ENCODE measurements at places on chromosomes 12 and 14. TPM values are rescaled to one million over a fixed set of nuclear protein-coding genes. Genes with fewer than 3 reads are reported as not detected.
A peak's percentile ranks its signal among the peaks of the same experiment; 100 is the strongest.

DNA sequence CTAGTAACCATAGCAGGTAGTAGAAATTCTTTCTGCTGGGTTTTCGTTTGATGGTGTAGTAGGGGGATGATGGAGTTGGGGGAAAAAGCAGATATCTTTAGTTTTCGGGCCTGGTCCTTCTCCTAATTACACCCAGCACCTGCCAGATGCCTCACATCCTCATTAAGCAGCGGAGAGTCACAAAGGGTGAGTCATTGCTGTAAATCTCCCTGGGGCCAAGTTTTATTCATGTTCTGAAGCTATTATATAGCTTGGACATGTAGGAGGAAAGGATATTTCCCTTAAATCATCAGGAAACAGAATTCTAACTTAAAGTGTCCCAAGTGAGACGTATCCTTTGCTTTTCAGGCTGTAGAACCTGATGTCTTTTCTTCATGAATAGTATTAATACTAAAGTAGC is 4.9 kb upstream of the NECAP1 start:
- H3K27ac ChIP-seq = no peak overlapping the region
- H3K36me3 ChIP-seq = no peaks in the 10 kb centered on the region
- no peak for DNase-seq
- no peak overlapping the region for H3K4me3 ChIP-seq
- peaks cover 11% of the 10 kb centered on the region for H3K4me1 ChIP-seq
- no peaks in the 10 kb centered on the region for H3K27me3 ChIP-seq

- no peaks in the 10 kb centered on the region for H3K36me3 ChIP-seq
- no peak overlapping the region for H3K27ac ChIP-seq
- no peaks in the 10 kb centered on the region for H3K27me3 ChIP-seq
- H3K4me3 ChIP-seq = no peak overlapping the region
Measured at GRCh38 chr12:54437243-54437642, 18.2 kb upstream of the ITGA5 start.

DNA sequence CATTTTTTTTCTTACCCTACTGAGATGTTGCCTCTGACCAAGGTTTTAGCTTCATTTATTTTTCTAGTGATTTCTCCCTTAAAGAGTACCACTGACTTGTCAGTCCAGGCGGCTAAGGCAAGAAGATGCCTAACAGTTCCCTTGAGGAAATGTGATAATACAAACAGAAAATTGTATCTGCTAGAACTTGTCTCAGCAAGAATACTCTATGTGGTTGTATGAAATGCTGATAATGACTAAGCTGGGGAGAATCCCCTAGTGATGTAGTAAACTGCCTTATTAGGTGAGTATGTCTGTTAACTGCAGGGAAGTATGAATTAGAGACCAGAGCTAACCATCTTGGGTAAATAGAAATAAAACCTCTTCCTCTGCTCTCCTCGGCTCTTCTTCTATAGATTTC is 6.7 kb downstream of the C12orf54 start:
- no peaks in the 10 kb centered on the region for H3K27me3 ChIP-seq
- H3K4me3 ChIP-seq = no peak overlapping the region
- H3K27ac ChIP-seq = no peak overlapping the region
- DNase-seq = no peak
- no peaks in the 10 kb centered on the region for H3K4me1 ChIP-seq

DNA sequence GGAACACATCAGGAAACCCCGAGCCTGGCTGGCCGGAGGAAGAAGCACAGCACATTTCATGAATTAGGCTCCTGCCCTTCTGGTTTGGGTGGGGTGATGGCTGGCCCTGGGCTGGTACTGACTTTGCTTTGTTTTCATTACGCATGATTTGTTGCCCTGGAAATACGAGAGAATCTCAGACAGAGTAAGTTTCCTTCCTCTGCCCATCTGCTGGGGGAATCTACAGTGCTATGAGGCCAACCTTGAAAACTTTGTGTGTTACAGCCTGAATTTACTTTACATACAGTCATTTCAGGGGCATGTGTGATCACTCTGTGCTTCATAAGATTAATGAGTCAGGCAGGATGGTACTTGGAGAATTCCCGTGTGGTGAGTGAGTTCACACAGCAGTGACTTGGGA is 20.5 kb upstream of the SLC5A8 start:
- H3K4me1 ChIP-seq = no peaks in the 10 kb centered on the region
- H3K4me3 ChIP-seq = no peak overlapping the region
- no peak for DNase-seq
- no peaks in the 10 kb centered on the region for H3K36me3 ChIP-seq
- H3K27ac ChIP-seq = no peak overlapping the region

DNA sequence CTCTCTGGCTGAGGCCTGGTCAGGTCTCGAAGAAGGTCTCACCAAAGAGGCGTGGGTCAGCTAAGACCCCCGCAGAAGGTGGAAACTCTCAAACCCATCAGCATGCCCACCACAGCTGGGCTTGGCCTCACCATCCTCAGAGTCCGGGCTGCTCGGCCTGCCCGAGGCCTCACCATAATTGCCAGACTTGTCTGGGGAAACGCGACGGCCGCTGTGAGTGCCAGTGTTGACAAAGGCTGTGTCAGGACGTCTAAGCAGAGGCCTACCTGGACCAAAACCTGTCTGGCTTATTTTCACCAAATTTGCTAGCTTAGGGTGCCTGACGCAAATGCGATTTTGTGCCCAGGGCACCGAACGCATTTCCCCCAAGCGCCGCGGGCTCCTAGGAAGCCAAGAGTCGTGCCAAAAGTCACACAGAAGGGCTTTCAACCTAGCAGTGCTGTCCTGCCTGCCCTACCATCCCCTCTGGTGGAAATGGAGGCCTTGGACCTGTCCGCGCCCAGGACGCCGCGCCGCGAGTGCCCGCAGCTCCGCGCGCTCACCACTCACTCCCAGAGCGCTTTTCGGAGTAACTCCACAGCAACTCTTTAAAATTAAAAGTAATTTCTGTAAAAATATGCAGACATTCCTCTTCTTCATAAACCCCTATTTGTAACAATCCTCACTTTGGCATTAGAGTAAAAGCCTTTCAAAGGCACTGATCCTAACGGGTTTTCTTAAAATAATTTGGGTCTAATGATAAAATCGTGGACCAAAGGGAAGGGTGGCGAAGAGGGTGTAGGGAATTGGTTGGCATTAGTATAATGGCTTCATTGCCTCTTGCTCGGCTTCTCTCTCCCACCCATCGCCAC is 1.2 kb upstream of the ALX1 start:
- peaks cover 84% of the 10 kb centered on the region for H3K27me3 ChIP-seq
- no peak overlapping the region for H3K27ac ChIP-seq
- H3K36me3 ChIP-seq = no peaks in the 10 kb centered on the region
- H3K4me1 ChIP-seq = no peaks in the 10 kb centered on the region
- H3K4me3 ChIP-seq = no peak overlapping the region

GRCh38 chr14:22811722-22812121 is 3.5 kb downstream of the SLC7A7 start:
- H3K4me1 ChIP-seq = no peaks in the 10 kb centered on the region
- no peaks in the 10 kb centered on the region for H3K27me3 ChIP-seq
- no peak overlapping the region for H3K27ac ChIP-seq
- H3K4me3 ChIP-seq = no peak overlapping the region
- no peaks in the 10 kb centered on the region for H3K36me3 ChIP-seq

DNA sequence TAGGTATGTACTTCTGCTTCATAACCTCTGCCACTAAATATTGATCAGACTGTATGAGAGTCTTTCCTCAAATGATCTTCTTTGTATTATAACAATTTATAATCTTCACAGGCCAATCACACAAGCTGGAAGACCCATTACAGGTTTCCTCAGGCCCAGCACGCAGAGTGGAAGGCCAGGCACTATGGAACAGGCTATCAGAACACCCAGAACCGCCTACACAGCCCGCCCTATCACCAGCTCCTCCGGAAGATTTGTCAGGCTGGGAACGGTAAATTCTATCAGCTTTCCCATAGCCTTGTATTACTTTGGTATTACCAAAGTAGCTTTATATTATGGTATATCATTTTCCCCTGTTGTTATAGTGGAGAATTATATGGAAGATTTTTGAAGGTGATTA is 16.5 kb downstream of the TTC8 start:
- no peaks in the 10 kb centered on the region for H3K36me3 ChIP-seq
- no peak for DNase-seq
- H3K4me1 ChIP-seq = no peaks in the 10 kb centered on the region
- no peak overlapping the region for H3K27ac ChIP-seq

- H3K4me3 ChIP-seq = no peak overlapping the region
- H3K36me3 ChIP-seq = no peaks in the 10 kb centered on the region
- H3K4me1 ChIP-seq = peaks cover 13% of the 10 kb centered on the region
- DNase-seq = no peak
- no peak overlapping the region for H3K27ac ChIP-seq
Measured at GRCh38 chr14:69154779-69155178, 1.9 kb upstream of the DCAF5 start.

GRCh38 chr12:52248541-52249461 is 15.8 kb downstream of the KRT7 start:
- peaks cover 37% of the 10 kb centered on the region for H3K4me1 ChIP-seq
- peak; percentile 64 for DNase-seq
- no peak overlapping the region for H3K4me3 ChIP-seq

DNA sequence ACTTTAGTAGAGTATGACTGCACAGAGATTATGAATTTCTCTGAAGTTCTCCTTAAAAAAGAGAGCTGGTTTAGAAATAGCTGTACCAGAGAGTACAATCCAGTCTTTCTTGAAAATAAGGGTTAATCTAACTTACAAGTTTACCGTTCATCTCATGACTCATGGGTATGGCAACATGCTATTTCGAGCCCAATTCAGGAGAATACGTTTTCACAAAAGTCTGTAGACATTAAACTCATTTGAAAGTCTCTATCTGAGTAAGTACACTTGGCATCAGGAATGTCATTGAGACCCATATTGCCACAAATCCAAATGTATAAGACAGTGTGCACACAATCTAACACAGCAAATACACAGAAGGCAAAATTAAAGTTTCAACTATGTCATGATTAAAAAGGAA is 160.5 kb downstream of the PIK3C2G start:
- H3K4me3 ChIP-seq = no peak overlapping the region
- no peaks in the 10 kb centered on the region for H3K36me3 ChIP-seq
- DNase-seq = no peak
- no peak overlapping the region for H3K27ac ChIP-seq
- peaks cover 1% of the 10 kb centered on the region for H3K27me3 ChIP-seq

GRCh38 chr12:63862969-63863230 is 18.4 kb downstream of the SRGAP1 start:
- H3K27me3 ChIP-seq = no peaks in the 10 kb centered on the region
- H3K36me3 ChIP-seq = no peaks in the 10 kb centered on the region
- peaks cover 11% of the 10 kb centered on the region for H3K4me1 ChIP-seq
- DNase-seq = no peak
- H3K4me3 ChIP-seq = no peak overlapping the region
- H3K27ac ChIP-seq = peak overlapping the region; percentile 42

- H3K4me3 ChIP-seq = no peak overlapping the region
- no peaks in the 10 kb centered on the region for H3K36me3 ChIP-seq
- H3K4me1 ChIP-seq = no peaks in the 10 kb centered on the region
- no peak for DNase-seq
- no peak overlapping the region for H3K27ac ChIP-seq
Measured at GRCh38 chr14:100504372-100505078, 82.7 kb downstream of the BEGAIN start.

DNA sequence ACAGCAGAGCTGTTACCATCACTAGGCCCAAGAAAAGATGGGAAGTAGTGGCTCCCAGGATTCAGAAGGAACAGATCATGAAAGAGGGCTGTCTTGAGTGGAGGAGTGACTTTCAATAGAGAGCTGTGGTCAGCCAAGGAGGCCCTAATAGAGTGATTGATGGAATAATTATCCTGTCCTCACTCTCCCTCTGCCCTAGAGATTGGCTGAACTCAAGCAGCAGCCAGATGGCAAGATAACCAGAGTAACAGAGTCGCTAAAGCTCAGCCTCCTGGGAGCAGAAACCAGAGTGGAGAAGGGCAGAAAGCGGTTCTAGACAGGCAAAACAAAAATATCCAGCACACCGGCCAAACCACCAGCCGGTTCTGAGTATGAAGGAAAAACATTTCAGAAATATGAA is 23.1 kb downstream of the GMFB start:
- no peak for DNase-seq
- no peak overlapping the region for H3K27ac ChIP-seq
- H3K4me3 ChIP-seq = no peak overlapping the region
- H3K36me3 ChIP-seq = no peaks in the 10 kb centered on the region

GRCh38 chr12:116529686-116530085 is 29.5 kb upstream of the MAP1LC3B2 start:
- no peaks in the 10 kb centered on the region for H3K36me3 ChIP-seq
- H3K27ac ChIP-seq = no peak overlapping the region
- no peak for DNase-seq

- no peak overlapping the region for H3K27ac ChIP-seq
- no peaks in the 10 kb centered on the region for H3K27me3 ChIP-seq
- no peak for DNase-seq
- H3K4me1 ChIP-seq = no peaks in the 10 kb centered on the region
- H3K4me3 ChIP-seq = no peak overlapping the region
Measured at GRCh38 chr12:16150276-16150675, 127.2 kb downstream of the SLC15A5 start.

DNA sequence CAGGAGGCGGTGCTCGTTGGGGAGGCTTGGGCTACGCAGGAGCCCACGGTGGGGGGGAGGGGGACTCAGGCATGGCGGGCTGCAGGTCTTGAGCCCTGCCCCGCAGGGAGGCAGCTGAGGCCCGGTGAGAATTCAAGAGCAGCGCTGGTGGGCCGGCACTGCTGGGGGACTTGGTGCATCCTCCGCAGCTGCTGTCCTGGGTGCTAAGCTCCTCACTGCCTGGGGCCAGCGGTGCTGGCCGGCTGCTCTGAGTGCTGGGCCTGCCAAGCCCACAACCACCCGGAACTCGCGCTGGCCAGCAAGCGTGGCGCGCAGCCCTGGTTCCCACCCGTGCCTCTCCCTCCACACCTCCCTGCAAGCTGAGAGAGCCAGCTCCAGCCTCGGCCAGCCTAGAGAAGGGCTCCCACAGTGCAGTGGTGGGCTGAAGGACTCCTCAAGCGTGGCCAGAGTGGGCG is 3.2 kb downstream of the METTL25 start:
- H3K27ac ChIP-seq = no peak overlapping the region
- no peaks in the 10 kb centered on the region for H3K27me3 ChIP-seq
- H3K4me1 ChIP-seq = peaks cover 38% of the 10 kb centered on the region

DNA sequence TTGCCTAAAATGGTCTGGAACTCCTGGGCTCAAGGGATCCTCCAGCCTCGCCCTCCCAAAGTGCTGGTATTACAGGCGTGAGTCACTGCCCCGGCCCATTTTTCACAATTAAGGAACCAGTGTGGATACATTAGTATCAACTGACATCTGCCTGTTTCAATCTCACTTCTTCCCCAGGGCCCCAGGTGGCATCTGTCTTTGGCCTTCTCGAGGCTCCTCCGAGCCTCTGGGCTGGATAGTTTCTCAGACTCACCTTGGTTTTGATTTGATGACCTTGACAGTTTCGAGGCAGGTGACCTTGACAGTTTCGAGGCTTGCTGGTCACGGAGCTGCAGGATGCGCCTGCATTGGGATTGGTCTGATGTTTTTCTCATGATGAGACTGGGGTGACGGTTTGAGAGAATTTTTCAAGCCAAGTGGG is 41.0 kb upstream of the NCOR2 start:
- H3K4me1 ChIP-seq = no peaks in the 10 kb centered on the region
- H3K27me3 ChIP-seq = no peaks in the 10 kb centered on the region
- H3K36me3 ChIP-seq = no peaks in the 10 kb centered on the region
- no peak overlapping the region for H3K4me3 ChIP-seq
- no peak overlapping the region for H3K27ac ChIP-seq

MANSC4 gene
- polyA plus RNA-seq = 0.08 TPM

JPH4 gene
- 0.13 TPM for polyA plus RNA-seq

PLEKHD1 gene
- polyA plus RNA-seq = 0.01 TPM

AMN gene
- polyA plus RNA-seq = 0.18 TPM

SERPINA12 gene
- not detected for polyA plus RNA-seq

P2RX2 gene
- polyA plus RNA-seq = not detected

PLD4 gene
- polyA plus RNA-seq = not detected

Data from psoas muscle (tissue), 8 donors.